IPS-NIHi11 (cell line): ENCODE measurements at places on chromosomes 16 and 17.

- peak; percentile 29 for DNase-seq
Observed at GRCh38 chr17:72219824-72220493, 99.1 kb downstream of the SOX9 start.

DNA sequence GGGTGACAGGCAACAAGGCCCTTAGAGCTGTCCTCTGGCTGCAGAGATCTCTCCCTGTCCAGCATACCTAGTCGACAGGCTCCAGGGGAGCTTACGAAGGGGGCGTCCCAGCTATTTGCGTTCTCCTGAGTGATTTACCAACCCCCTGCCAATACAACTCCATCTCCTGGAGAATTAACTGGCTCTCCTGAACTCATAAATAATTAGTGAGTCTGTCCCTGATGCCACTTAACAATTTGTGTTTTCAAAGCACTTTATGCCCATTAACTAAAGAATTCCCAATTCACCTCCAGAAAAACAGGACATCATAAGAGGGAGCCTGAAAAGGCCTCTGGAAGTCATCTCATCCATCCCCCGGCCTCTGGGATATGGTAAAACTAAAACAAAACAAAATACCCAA, 26.7 kb downstream of the SDK2 start:
- no peak for DNase-seq

GRCh38 chr16:27269300-27270150, 953 bp upstream of the NSMCE1 start:
- no peak for DNase-seq

GRCh38 chr16:85319984-85320440, 207.7 kb upstream of the CIBAR2 start:
- DNase-seq: no peak

DNA sequence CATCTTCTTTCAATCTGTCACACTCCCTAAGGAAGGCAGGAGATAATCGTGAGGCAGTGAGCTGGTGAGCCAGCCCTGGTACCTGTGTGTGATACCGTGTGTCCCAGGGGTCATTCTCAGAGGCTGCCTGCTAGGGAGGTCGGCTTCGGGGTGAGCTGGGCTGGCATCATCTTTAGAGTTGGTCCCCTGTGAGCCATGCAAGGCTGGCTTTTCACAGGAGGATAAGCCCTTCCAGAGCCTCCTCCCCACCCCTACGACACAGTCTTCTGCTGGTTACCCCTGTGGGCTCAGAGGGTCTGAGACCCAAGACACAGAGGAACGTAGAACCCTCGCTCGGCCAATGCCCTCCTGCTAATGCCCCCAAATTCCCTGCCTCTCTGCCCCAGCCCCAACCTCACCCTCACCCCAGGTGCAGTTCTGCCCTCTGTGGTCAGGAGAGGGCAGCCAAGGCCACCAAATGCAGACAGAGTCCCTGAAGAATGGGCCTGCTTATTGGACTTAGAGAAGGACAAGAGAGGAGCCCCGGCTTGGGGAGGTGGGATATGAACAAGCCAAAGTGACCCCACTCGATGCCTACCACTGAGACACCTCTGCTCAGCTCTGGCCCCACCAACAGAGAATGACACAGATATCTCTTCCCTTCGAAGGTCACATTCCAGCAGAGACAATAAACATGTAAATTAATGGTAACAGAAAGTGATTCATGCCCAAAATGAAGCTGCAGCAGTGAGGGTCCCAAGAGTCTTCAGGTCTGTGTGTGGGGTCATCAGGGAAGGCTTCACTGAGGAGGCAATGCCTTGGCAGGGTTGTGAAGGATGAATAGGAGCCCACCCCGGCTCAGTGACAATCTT, 80.8 kb upstream of the CCL1 start:
- peak; percentile 60 for DNase-seq

DNA sequence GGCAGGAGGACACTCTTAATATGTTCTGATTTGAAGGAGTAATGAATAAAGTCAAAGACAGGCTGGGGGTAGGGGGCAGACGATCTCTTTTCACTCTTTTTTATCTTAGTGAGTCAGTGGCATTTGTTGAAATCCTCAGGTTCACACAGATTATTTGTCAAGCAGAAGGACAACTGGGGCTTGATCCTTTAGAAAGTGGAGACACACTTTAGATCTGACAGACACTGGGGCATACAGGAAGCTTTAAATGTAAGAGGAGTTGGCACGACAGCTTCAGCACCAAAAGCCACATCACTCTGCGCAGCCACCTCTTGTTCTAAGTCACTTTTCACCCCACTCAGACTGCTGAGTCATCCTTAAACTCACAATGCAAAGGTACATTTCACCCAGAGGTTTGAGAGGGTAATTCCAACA, 121.5 kb downstream of the STXBP4 start:
- peak; percentile 7 for DNase-seq

GRCh38 chr17:10033449-10033848, 128.4 kb upstream of the RCVRN start:
- no peak for DNase-seq

GRCh38 chr17:2455956-2456355, 55.1 kb upstream of the MNT start:
- no peak for DNase-seq

DNA sequence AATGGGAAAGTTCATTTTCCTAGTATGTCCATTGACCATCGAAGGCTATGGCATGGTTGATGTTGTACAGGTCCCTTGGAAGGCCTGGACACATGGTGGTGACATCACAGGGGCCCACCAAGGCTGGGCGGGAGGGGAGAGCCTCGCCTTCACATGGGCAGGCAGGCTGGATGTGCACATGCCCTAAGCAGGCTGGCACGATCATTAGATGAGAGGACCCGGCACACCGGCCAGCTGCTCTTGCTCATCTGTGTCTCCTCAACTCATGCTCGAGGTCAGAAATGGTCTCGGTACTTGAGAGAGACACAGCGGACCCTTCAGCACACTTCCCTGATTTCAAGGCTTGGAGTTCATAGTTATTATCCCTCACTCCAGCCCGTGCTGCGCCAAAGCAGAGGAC, 416.9 kb upstream of the ZFHX3 start:
- no peak for DNase-seq

DNA sequence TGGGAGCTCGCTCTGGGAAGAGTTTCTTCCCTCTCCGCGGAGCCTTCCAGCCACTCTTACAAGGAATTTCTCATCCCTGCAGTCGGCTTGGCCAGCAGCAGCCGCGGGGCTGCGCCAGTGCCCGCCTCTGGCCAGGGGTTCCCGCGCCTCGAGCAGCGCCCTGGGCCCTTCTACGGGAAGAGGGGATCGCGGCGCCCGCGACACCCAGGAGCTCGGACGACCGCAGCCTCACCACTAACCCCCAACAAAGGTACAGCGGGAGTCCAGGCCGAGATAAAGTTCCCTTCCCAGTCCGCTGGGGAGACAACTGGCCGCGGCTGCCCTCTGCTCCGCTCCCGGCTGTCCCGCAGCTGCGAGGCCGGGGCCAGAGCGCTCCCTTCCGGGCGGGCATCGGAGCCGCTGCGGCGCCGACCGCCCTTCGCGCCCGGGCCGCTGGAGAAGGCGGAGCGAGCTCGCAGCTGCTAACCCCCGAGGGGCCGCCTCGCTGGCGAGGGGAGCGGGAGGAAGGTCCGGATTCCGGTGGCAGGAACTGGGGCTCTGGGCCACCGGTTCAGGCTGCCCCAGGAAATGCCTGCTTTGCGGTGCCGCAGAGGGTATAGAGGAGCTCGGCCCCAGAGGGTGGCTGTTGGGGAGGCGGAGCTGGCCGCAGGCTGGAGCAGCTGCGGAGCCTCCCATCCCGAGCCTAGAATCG, 3.6 kb upstream of the HS3ST3B1 start:
- DNase-seq: peak; percentile 66

DNA sequence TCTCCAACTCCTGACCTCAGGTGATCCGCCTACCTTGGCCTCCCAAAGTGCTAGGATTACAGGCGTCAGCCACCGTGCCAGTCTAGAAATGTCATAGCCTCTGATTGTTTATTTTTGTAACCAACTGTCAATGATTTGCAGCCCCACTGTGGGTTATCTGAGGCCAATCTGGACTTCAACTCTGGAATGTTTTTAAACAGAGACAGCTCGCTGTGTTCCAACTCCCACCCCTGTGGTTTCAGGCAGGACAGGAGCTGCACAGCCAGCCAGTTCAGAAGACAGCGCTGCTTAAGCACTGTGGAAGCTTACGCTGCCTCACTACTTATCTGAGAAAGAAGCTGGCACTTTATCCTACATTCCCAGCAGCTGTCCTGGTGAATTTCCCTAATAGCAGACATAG, 19.5 kb downstream of the MRM3 start:
- DNase-seq: no peak

GRCh38 chr16:48451323-48451722, 66.1 kb upstream of the SIAH1 start:
- no peak for DNase-seq

GRCh38 chr17:47145351-47145750, 43.7 kb downstream of the CDC27 start:
- peak; percentile 5 for DNase-seq

- DNase-seq: peak; percentile 78
Observed at GRCh38 chr17:44779211-44780025, 20.6 kb downstream of the ADAM11 start.

GRCh38 chr16:67387479-67388079, 5.7 kb downstream of the TPPP3 start:
- no peak for DNase-seq
